ENCODE measurements at places on chromosomes 3 and 15. TPM values are rescaled to one million over a fixed set of nuclear protein-coding genes. Genes with fewer than 3 reads are reported as not detected.
A peak's percentile ranks its signal among the peaks of the same experiment; 100 is the strongest.

DNA sequence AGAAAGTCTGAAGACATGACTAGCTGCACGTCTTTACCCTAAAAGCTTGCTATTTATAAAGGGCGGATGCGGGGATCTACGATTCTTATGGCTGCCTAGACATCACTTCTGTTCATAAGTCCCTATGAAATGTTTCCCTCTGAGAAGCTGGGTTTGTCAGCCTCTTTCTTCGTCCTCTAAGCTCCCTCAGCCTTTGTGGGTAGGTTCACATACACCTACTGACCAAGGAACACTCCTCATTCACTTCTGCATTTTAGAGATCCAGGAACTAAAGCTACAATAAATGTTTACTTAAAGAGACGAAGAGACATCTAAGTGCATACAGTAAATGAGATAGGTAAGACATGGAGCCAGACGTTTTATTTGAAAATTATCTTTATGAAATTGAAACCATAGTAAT lies 16.7 kb upstream of the RAMAC start:
- no peak for ATAC-seq

Gene GJD2
- not detected for total RNA-seq

Gene USF3
- 14.6 TPM for total RNA-seq

- no peak for ATAC-seq
These were observed 24.6 kb downstream of the TOMM70 start for GRCh38 chr3:100376301-100376700.

Gene SKOR1
- total RNA-seq, result 0.13 TPM

DNA sequence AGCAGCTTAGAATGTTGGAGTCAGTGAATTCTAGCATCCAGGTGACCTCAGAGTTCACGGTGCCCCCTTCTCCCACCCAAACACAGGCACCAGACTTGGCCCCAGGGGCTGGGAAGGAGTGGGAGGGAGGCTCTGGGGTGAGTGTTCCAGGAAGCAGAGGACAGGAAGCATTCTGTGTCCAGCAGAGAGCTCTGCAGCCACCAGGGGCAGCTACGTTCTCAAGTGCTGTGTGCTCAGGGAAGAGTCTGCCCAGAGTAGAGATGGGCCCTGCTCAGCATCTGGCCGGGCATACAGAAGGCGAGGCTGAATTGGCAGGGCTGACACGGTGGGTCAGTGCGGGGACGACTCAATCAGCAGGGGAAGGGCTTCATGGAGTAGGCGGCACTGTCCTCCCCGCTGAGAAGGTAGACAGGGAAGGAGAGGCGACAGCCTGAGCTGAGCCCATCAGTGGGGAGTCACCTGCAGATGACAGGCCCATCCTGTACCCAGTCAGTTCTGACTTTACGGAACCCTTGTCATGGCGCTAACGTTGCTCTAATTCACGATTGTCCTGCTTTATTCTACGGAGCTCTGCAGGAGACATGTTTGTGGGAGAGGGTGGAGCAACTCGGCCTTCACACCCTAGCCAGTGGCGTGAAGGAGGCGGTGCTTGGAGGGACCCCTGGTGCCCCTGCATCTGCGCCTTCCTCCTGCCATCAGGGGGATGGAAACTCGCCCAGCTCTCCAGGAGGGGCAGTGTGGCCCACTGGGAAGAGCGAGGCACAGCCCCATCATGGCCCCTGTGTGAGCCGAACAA lies 82.2 kb downstream of the C3orf70 start:
- ATAC-seq, result no peak

DNA sequence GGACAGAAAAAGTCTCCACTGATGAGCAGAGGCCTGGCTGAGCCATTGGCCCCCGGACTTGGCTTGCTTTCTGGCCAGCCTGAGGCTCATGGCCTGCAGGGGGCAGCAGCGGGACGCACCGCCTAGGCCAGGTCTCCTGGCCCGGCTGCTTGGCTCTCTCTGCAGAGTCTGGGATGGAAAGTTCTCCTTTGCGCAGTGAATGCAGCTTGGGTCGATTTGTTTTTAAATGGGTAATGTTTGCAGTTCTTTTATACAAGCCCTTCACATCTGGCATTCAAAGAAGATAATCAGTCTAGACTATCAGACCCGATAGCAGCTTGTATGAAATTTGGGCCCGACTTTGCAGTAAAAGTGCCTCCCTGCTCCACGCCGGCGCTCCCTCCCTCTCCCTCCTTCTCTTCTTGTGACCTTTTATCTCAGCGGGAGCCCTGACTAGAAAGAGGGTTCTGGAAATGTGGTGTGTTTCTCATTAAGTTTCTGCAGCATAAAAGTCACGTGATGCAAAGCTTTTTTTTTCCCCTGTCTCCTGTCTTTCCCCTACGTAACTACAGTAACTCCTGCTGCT lies 59.9 kb downstream of the ZNF621 start:
- ATAC-seq, result peak; percentile 76

Gene TRPM7
- 77.0 TPM for total RNA-seq

DNA sequence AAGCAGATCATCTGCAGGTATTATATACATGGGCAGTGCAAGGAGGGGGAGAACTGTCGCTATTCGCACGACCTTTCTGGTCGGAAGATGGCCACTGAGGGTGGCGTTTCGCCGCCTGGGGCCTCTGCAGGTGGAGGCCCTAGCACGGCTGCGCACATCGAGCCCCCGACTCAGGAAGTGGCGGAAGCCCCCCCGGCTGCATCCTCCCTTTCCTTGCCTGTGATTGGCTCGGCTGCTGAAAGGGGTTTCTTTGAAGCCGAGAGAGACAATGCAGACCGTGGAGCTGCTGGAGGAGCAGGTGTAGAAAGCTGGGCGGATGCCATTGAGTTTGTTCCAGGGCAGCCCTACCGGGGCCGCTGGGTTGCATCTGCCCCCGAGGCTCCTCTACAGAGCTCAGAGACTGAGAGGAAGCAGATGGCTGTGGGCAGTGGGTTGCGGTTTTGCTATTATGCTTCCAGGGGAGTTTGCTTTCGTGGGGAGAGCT lies 639 bp downstream of the MKRN3 start:
- no peak for ATAC-seq

Gene SCN5A
- 0.35 TPM for total RNA-seq

DNA sequence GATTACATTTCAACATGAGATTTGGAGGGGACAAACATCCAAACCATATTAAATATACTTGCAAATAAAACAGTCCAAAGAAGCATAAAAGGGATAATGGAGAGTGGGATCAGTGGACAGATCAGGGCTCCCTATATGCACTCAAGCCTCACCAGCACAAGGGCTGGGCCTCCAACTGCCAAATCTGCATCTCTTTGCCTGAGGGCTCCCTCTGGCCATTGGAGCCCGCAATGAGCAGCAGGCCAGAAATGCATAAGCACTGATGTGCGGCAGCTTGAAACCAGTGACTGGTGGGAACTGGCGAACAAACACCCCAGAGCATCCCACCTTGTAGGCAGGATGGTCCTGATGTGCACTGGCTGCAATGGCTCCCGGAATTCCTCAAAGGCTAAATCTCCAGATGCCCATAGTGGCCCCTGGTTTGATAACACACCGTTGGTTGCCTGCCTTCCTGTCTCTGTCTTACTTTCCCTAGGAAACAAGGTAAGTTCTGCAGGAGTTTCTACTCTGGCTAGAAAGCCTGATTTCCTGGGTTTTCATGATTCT lies 55.9 kb upstream of the POMGNT2 start:
- ATAC-seq, result no peak

- ATAC-seq, result no peak
These were observed 12.3 kb downstream of the PLEKHO2 start for GRCh38 chr15:64854041-64854440.

Gene KNG1
- not detected for total RNA-seq

DNA sequence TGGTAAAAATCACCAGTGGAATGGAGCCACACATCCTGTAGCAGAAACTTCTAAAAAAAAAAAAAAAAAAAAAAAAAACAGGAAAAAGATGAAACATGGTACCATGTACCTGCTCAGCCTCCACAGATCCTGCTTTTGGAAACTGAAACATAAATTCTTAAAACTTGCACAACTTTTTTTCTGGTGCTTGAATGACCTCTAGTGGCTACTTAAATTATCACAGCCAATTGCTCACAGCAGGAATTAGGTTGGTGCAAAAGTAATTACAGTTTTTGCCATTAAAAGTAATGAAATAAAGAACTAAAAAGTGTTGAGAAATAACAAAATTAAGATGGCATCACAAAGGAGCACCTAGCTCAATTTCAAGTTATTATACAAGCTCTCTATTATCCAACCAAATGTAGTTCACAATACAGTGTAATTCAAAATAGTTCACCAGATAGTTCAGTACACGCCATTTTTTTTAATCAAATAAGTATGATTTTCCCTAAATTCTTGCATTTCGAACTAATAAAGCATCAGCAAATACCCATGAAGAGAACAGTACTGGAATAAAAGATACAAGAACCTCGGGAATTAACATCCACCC lies 80.6 kb downstream of the ULK4 start:
- ATAC-seq, result no peak

Gene ITIH1
- total RNA-seq, result not detected

DNA sequence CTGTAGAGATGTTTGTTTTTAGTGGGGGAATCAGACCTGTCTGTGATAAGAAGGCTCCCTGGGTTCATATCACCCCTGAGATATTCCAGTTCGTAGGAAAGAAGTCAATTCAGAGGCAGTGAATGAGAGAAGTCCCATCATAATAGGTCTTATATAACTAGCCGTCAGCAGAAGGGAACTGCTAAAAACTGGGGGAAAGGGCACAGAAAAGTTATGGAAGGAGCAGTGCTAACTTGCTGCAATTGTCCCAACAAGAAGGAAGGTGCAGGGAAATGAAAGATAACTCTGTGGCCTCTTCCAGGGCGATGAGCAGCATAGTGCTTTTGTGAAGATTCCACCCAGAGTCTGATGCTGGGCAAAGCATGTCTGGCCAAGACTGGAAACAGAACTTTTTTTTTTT lies 9.0 kb upstream of the CA12 start:
- no peak for ATAC-seq

DNA sequence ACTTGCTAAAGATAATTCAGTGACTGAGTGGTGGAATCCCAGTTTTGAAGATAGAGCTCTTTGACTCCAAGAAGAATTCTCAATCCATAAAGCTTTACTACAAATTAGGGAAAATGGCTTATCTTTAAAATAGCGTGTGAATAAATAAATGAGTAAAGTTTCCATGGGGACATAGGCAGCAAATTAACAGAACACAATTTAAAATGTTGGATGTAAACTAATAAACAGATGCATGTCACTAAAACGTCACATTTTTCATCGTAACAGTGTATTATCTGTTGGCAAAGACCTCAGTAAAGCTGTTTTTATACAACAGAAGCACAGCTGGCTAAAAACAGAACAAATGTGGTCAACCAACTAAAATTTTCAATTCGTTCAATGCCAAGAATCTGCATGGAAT lies 913.9 kb upstream of the CFAP20DC start:
- no peak for ATAC-seq

Gene HTR3E
- not detected for total RNA-seq

Gene GLT8D1
- 34.6 TPM for total RNA-seq

Gene MST1R
- total RNA-seq, result 0.74 TPM

DNA sequence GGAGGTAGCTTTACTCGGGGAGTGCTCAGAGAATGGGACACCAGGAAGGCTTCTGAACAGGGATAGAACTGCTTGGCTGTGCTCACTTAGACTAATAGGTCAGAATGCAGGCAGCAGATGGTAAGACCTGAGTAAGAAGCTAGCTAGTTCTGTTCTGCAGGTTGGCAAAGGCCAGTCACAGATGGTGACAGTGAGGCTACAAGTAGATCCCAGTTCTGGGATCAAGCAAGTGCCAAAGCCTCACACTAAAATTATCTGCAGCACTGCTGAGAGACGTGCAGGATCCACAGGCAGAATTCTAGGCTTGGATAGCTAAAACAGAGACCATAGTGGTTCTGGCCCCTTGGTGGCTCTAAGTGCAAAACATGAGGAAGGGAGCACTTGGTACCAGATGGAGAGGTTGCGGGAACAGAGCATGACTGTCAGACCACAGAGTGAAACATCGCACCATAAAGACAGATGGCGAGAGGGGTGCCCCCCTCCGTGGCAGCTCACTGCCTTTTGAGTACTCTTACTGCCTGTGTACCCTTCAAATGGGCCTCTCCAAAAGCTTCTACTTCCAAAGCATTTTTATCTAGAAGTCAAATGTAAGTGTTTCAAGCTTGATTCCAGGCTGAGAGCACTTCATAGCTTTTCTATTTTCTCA lies 3.6 kb upstream of the GLCE start:
- no peak for ATAC-seq

GRCh38 chr15:93321881-93322282 lies 232.9 kb upstream of the RGMA start:
- no peak for ATAC-seq

Gene KBTBD12
- total RNA-seq, result not detected

GRCh38 chr15:98728082-98728810 lies 79.9 kb downstream of the IGF1R start:
- ATAC-seq, result no peak

Gene MYRIP
- total RNA-seq, result not detected

DNA sequence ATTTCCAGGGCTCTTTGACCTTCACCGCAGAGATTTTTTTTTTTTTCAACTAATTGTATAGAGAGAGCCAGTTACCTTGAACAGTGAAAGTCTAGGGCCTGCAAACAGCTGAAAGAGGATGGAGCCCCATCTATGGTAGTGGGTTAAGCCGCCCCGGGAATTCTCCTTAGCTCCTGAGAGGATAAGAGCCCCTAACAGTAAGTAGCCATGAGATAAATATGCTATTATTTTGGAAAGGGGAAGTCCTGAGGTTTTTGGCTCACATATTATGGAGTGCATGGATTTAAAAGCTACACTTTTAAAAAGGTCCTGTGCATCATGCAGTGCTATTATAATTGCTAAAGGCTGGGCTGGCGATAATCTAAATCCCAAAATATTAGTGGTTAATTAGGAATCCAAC lies 115.0 kb downstream of the FBN1 start:
- no peak for ATAC-seq

GRCh38 chr15:80990955-80991354 lies 1.3 kb upstream of the MESD start:
- ATAC-seq, result no peak

Gene CCRL2
- total RNA-seq, result 2.1 TPM

GRCh38 chr3:14810801-14811661 lies 7.7 kb upstream of the FGD5 start:
- ATAC-seq, result no peak

Gene AADACL2
- total RNA-seq, result not detected

Gene NT5DC2
- 54.7 TPM for total RNA-seq

DNA sequence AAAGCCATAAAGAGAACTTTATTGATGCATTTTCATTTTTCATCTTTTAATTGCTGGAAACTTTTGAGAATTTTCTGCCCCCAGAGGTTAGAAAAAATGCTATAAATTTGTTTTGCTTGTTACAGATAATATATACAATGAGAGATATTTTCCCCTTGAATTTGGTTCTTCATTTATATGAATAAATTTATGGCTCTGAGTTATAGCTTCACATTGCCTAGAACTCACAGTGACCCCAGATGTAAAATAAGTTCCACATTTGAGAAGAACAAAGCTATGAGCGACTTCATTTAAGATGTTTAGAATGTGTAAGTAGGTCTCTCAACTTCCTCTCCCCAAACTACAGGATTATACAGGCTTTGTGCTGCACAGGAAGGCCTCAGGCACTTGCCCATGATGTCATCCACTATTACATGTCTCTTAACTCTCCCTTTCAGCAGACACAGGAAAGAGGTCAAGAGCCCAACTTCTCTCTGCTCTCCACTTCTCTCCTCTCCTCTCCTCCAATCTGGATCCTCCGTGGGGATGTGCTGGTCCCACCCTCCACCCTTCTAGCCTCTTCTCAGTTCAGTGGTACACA lies 92.8 kb downstream of the DUT start:
- ATAC-seq, result no peak

All from activated T-helper 17 cell treated with anti-CD3 and anti-CD28 coated beads, Interleukin-2, amount 50 U/mL, for 72 hours (primary cell).